BJ (cell line): ENCODE measurements at places on chromosomes 2 and 18.

GRCh38 chr2:234771980-234772732, 179.7 kb upstream of the SH3BP4 start:
- DNase-seq: no peak

DNA sequence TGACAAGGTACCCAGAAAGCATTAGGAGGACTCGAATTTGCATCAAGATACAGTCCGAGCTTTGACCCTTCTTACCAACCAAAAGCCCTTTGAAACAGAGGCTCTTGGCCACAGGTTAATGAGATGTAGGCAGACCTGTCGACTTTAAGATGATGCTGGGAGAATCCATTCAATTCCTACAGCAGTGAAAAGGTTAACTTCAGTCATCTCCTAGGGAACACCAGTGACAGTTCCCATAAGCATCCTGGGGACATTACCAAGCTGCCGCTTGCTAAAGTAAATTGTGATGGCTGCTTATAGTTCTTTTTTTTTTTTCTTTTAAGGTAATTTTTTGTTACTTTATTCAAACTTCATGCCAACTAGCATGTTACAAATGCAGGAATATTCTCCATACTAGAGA, 379.3 kb downstream of the SOX11 start:
- DNase-seq: no peak

GRCh38 chr2:85419009-85419675, 628 bp downstream of the SH2D6 start:
- no peak for DNase-seq

GRCh38 chr18:13180614-13181375, 37.8 kb upstream of the LDLRAD4 start:
- DNase-seq: no peak
